ENCODE measurements at places on chromosomes 11 and 22.

DNA sequence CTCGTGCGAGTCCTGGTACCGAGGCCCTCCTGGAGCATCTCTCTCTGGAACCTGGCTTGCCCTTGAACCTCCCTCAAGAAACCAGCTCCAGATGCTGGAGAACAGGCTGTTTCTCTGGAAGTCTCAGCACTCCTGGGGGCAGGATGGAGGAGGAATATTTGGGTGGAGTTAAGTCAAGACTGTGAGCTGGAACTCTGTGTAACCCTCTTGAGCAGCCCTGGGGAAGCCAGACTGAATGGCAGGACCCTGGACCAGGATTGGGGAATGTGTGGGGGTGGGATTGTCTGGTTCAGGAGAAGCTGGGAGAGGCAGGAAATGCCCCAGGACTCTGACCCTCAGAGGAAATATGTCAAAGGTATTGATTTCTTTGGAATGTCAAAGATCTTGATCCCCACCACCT lies 7.7 kb downstream of the CREB3L1 start:
- no peak for DNase-seq

- no peak for DNase-seq
Measured at GRCh38 chr11:1126935-1127663, 30.7 kb upstream of the MUC5AC start.

DNA sequence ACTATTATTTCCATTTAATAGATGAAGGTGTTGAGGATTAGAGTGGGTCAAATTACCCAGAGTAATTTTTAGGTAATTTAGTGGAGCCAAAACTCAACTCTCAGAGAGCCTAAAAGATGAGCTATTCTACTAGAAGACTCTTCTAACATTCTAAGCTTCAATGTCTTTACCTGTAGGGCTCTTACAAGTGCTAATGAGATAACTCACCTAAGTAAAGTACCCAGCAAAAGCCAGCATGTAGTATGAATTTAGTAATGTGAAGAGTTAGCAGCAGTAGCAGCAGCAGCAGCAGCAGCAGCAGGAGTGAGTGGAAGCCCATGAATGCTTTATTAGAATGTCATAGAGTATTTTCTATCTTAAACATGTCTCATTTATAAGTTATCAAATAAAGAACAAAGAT lies 1239.2 kb downstream of the FAM181B start:
- no peak for DNase-seq

DNA sequence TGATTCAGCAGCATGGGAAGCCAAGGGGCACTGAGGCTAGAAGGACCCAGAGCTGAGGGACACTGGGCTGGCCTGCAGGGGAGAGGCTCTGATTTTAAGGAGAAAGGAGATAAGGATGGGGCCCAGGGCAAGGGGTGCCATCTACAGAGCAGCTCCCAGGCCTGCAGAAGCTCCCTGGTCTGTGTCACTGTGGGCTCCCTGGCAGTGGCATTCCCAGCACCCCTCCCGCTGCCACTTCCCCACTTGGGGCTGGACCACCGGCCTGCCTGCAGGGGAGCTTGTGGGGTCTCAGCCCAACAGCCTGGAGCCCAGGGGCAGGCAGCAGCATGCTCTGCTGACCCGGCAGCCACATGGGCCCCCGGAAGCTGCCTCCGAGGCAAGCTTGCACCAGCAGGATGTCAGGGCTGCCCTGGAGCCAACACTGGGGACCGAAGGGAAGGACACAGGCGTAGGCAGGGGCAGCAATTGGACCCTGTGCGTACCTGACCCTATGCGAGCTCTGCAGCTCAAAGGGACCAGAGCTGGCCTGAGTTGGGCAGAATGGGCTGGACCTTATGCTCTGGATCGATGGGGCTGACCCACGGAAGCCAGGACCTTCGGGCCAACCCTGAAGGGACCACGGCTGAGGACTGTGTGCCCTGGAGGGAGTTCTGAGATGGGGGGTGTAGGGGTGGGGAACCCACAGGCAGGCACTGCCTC lies 35.4 kb upstream of the WNT7B start:
- DNase-seq = no peak

DNA sequence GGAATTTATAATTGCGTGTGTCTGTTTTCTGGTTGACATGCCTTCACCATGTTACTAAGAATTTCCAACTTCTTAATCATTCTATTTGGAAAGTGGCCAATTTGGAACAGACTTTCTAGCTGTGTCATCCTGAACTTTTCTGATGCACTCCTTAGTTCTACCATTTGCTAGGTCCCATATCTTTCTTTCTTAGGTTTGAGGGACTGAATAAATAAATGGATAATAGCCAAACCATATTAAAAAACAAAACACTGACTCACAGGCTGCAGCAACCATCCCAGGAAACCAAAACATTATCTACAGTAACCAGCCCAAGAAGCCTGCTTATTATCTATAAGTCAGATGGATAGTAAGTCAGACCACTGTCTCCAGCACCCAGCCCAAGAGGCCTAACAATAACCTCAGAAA lies 57.5 kb upstream of the PLET1 start:
- no peak for DNase-seq

- no peak for DNase-seq
Measured at GRCh38 chr22:44133161-44133560, 47.6 kb upstream of the PARVG start.

GRCh38 chr11:3102641-3102921 lies 45.4 kb upstream of the CARS1 start:
- DNase-seq = no peak

GRCh38 chr22:28024422-28024888 lies 105.4 kb upstream of the PITPNB start:
- DNase-seq = no peak

DNA sequence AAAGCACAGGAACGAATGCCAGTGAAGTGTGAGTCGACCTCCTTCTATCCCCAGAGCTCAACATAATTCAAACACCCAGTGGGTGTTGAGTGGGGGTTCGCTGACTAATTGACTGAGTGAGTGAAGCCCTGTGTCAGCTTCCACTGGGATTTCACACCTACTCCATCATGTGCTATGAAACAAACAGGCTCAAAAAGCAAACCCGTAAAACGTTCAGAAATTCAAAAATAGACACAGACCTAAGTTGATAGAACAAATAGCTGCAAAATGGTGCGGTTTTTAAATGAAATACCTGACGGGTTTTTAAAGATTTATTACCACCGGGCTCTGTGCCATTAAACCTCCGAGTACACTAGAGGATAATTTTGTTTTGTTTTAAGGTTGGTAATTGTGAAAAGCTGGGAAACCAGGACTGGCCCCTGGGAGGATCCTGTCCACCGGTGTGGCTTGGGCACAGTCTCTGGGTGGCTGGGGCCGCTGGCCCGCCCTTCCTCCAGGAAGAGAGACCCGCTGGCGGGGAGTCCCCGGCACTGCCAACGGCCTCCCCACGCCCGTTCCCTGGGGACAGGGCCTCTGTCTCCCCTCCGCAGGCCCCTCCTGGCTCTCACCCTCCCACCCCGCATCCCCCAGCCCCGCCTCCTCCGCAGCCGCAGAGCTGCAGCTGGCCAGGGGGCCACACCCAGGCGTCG lies 13.6 kb downstream of the KCNJ5 start:
- DNase-seq = no peak

- no peak for DNase-seq
Measured at GRCh38 chr11:111983187-111983986, 41.8 kb upstream of the DLAT start.

DNA sequence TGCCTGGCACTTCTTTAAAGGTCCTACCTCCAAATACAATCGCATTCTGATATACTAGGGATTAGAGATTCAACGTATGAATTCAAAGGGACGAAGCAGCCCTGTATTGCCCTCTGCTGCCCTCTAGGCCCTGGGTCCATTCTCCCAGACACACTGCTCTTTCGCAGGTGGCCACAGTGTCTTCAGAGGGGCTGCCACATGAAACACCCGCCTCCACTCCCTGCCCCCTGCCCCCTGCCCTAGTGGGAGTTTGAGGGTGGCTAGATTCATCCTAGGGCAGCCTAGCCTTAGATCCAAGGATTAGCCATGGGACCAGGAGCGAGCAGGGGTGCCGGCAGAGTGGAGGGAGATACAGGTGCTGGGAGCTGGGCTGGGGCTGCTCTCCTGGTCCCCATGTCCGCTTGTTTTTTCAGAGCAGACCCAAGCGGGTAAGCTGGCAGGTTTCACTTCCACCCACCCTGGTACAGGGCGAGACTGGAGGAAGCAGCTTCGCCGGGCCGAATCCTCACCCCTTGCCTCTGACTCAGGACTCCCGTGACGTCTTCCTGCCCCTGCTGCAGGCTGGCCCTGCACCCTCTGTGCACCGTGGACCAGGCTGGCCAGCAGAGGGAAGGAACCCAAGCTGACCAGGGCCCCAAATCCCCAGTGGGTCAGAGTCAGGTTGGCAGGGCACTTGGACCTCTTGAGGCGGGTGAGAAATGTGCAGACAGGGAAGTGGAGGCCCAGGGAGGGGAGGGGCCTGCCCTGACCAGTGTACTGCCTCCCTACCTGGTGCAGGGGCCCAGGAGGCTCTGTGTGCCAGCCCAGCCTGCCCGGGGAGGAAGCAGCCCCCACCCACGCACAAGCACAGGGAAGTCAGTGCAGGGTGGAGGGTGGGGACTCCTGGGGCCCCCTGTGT lies 28.4 kb upstream of the HMOX1 start:
- DNase-seq = no peak

- no peak for DNase-seq
Measured at GRCh38 chr11:34427186-34427805, 11.4 kb upstream of the CAT start.

DNA sequence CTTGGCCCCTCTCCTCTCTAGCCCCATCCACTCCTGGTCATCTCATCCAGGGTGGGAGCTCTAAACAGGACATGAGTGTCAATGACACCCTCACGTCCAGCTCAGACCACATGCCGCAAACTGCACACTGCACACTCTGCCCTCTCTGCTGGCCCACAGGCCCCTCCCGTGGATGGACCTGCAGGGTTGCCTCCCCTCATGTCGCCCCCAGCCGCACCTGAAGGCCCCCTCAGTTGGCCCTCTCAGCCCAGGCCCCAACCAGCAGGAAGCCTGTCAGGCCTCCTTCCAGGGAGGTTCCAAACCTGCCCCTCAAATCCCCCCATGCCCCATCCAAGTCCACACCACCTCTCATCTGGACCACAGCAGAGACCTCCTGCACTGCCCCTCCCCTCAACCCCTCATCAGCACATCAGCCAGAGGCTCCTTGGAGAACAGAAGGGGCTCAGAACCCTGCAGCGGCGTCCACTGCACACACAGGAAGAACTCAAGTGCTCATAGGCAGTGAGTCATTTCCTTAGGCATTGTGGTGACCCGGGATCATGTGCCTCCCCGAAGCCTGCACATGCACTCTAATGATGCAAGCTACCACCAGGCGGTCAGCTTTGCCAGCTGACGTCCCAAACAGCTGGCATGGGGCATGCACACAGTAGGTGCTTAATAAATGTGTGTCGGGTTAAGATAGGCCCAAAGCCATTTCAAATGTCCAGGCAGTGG lies 12.9 kb upstream of the CDKN1C start:
- DNase-seq = no peak

DNA sequence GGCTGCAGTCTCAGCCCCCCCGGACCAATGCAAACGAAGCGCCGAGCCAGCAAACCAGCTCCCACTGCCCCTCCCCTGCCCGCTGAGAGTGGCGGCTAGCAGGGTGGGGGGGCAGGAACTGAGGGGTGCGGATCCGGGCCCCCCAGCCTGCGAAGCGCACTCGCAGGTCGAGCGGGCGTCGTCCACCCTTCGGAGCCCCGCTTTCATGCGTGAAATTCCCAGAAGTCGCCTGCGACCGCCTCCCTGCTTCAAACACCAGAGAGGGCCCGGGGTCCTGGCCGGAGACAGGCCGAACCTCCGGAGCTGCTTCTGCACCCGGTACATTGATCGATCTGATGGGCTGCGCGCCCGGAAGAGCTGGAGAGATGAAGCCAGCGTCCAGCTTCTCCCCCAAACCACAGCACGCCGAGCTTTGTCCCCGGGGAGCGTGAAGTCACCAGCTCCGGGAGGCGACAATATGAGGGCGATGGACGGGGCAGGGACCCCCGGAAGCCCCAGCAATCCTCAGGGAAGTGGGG lies 646 bp upstream of the PATZ1 start:
- peak; percentile 31 for DNase-seq

GRCh38 chr11:86291466-86292262 lies 10.4 kb upstream of the HIKESHI start:
- DNase-seq = peak; percentile 59

DNA sequence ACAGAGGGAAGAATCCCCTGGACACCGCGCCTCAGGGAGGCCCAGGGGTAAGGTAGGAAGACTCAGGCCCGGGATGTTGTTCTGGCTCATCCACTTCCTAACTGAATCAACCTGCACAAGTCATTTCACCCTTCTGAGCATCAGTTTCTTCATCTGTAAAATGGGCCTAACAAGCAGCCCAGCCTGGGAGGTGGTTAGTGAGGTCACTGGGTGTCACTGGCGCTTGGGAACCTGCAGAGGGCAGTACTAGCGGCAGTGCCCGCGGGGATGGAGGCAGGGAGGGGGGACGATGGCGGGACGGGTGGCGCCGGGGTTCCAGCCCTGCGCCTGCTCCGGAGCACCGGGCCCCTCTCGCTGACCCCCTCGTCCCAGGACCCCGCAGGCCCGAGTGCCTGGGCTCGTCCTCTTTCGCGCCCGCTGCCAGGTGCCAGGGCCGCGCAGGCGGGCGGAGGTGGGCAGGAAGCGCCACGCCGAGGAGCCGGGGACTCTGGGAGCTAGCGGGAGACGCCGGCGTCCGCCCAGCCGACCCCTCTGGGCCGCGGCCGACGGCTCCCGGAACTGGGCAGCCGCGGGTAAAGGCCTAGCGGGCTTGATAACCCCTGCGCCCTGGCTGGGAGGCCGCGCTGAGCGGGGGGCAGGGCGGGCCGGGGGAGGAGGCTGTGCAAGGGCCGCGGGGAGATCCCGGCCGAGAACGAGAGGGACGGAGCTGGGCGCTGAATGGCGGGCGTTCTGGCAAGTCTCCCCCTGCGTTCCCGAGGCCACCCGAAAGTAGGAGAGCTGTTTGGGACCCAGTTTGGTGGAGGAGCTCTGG lies at the start of gene NLRX1:
NLRX1 (plus strand) TSS at position 255 of the 811 bp plus-strand sequence. CDS start 2,679 bp downstream, outside the sequence.
- peak; percentile 73 for DNase-seq

DNA sequence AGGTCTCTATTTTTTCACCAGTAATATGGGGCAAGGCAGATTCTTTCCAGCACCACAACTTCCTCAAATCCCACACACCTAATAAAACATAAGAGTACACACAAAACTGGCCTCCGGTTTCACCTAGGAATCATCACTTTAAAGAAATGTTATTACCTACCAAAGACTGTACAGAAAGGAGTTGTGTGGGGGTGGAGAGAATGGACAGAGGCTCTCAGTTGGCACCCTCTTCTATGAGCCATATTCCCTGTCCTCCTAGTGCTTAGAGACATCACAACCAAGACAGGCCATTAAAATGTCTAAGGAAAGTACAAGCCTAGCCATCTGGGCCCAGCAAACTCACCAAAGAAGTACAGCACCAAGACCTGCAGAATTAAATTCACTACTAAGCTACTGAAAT lies 56.1 kb downstream of the RBFOX2 start:
- DNase-seq = no peak

DNA sequence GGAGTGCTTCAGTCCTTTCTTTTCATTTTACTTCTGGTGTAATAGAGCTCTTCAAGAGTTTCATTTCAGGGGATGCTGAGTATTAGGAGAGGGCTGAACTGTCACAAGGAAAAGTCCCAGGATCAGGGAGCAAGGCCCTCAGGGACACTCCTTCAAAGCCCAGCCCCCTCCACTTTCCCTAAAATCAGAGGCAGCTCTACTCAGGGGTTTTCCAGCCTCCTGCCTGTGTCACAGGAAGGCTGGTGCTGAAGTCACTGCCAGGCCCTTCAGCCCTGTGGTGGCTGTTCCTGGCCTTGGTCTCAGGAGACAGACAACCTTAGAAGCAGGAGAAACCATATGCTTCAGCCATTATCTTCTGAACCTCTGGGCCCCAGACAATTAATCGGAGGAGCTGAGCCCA lies 36.4 kb upstream of the KIRREL3 start:
- DNase-seq = no peak
